Forelimb muscle (tissue), 1 donor: ENCODE measurements at places on chromosomes 16 and 17. TPM values are rescaled to one million over a fixed set of nuclear protein-coding genes. Genes with fewer than 3 reads are reported as not detected.

- DNase-seq = no peak
Measured at GRCh38 chr16:19223235-19224170, 55.5 kb downstream of the SYT17 start.

DNA sequence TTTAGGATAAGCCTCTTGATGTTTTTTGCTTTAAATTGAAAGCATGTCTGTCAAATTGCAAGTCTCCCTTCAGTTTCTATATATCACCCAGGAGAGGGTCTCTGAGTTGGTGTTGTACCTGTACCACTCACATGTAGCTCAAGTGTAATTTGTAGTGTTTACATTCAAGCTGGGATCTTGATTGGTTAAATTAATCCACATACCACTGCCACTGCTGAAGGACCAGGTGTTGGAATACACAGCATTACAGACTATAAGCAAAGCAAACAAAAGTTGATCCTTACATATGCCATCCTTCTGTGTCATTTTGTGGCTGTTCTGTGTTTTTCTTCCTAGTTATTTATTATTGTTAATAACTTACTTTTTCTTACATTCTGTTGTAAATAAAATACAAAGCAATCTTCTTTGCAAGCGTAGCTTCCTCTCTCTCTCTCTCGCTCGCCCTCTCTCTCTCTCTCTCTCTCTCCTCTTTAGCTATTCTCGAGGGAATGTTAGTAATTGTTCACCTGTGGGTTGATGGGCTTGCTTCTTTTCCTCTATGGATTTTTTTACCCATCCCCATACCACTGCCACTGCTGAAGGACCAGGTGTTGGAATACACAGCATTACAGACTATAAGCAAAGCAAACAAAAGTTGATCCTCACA is 20.8 kb upstream of the NOL11 start:
- DNase-seq = no peak

- no peak for DNase-seq
Measured at GRCh38 chr16:88712362-88712979, 6.2 kb downstream of the CTU2 start.

DNA sequence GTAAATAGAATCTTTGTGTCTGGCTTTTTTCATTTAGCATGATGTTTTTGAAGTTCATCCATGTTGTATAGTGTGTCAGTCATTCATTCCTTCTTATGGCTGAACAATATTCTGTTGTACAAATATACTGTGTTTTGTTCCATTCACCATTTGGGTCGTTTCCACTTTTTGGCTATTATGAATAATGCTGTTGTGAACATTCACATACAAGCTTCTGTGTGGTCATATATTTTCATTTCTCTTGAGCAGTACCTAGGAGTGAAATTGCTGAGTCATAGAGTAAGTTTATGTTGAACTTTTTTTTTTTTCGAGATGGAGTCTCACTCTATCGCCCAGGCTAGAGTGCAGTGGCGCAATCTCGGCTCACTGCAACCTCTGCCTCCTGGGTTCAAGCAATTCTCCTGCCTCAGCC is 32.3 kb upstream of the TAOK1 start:
- no peak for DNase-seq

RASL10B gene
- 3.1 TPM for polyA plus RNA-seq

- DNase-seq = no peak
Measured at GRCh38 chr17:66190738-66191592, 968 bp downstream of the CEP112 start.

- DNase-seq = no peak
Measured at GRCh38 chr17:50330151-50330775, 15.7 kb upstream of the XYLT2 start.

DNA sequence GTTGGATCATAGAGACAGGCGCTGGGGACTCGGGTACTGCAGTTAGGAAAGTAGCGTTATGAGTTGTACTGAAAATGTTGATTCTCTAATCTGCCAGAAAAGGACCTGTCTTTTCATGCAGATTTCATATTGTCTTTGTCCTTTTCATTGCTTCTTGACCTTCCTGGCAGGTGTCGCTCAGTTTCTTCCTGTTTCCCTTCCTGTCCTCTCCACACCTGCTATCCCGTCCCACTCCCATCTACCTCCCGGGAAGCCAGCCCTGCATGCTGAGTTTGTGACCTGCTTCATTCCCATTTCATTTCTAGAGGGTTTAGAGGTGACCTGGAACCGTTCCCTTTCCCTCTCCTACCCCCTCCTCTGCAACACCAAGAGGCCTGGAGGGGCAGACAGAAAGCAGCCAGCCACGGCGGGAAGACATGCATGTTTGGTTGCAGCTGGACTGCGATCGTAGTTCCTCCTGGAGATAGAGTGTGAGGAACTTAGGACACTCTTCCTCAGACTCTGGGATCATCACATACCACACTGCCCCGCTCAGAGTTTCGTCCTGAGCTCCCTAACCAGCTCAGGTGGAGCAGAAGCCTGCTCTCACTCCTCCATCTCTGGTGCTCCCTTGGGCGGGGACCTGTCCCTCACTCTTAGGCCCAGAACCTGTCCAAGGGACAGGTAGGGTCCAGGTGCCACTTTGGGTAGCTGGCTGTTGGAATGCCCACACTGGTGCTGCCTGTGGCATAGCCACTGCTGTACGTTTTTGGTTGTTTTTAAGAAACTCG is 23.9 kb upstream of the ARHGAP23 start:
- DNase-seq = no peak

DNA sequence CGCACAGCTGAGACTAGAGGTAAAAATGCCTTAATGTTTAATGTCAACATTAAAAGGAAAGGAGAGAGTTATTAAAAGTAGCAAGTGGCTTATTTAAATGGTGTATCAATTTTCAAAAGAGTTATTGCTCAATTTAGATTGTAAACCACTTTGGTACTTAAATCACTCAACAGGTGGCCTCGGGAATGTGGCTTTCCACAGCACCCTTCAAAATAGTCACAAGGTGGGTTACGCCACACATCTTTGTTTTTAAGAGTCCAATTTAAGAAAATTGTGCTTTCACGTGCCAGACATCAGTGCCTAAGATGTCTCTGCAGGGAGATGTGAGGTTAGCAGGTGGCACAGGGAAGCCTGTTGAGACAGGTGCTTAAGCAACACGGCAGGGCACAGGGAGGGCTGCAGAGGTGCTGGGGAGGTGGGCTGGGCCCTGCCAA is 27.5 kb upstream of the ADCY7 start:
- DNase-seq = no peak

DNA sequence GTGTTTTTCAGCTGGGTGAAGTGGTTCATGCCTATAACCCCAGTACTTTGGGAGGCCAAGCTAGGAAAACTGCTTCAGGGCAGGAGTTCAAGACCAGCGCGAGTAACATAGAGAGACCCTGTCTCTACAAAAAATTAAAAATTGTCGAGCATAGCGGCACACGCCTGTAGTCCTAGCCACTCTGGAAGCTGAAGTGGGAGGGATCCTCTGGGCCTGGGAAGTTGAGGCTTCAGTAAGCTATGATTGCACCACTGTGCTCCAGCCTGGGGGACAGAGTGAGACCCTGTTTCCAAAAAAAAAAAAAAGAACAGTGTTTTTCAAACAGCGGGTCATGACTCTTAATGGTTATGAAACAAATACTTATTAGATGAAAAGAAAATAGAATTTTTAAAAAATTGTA is 2.3 kb upstream of the CYTH1 start:
- DNase-seq = no peak

CES5A gene
- not detected for polyA plus RNA-seq

- DNase-seq = no peak
Measured at GRCh38 chr17:16419074-16419928, 3.9 kb downstream of the TRPV2 start.

SRCIN1 gene
- 0.96 TPM for polyA plus RNA-seq

GRCh38 chr16:2985462-2985861 is 5.2 kb upstream of the PKMYT1 start:
- DNase-seq = no peak

CLEC18A gene
- polyA plus RNA-seq = 0.46 TPM

DNA sequence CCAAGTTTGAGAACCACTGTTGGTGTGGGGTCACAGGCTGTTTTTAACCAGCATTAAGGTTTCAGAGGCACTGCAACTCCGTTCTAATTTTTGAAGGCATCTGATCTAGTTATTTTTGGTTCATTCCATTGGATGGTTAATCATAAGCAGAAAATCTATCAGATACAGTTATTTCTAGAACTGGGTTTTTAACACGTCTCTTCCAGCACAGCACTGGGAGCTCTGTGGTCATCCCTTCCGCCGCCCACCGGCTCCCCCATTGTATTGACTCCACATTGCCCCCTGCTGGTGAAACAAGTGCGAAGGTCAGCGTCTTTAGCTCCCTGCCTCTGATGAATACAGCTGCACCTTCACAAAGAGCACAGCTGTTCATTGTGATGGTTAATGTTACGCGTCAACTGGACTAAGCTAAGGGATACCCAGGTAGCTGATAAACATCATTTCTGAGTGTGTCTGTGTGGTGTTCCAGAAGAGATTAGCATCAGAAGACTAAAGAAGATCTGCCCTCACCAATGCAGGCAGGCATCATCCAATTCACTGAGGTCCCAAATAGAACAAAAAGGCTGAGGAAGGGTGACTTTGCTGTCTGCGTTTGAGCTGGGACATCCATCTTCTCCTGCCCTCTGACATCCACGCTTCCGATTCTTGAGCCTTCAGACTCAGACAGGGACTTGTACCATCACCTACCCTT is 8.5 kb downstream of the CCL18 start:
- DNase-seq = no peak

DNA sequence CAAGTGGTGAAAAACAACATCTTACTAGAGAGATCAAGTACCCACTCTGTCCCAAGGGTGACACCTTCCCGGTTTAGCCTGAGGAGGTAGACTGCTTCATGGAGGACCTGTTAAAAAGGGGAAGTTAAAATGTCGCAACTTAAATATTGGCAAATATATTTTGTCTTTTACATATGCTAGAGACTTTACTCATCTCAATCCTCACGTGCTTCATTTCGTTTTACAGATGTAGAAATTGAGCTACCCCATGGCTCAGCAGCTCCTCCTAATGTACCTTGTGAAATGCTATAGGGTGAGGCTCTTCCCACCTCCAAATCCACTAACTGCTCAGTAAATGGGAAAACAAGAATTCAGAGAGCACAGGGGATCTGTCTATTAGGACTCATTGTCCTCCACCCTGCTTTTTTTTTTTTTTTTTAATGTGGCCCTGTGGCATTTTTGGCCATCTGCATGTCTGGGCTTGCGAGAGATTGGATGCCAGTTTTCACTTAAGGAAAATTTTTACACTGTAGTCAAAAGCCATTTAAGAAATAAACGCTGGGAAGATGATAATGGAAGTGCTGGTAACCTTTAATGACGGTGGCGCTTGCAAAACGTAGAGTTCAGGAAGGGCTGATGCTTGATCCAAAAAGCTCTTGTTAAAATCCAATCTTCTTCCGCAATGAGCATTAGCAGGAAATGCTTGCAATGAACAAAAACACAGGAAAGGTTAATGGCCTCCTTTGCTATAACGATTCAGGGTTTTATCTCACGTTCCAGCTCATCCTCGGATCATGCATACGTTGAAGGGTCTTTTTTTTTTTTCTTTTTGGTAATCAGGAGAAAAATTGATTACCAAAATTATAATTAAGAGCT is 39.8 kb downstream of the HSBP1 start:
- DNase-seq = no peak

DNA sequence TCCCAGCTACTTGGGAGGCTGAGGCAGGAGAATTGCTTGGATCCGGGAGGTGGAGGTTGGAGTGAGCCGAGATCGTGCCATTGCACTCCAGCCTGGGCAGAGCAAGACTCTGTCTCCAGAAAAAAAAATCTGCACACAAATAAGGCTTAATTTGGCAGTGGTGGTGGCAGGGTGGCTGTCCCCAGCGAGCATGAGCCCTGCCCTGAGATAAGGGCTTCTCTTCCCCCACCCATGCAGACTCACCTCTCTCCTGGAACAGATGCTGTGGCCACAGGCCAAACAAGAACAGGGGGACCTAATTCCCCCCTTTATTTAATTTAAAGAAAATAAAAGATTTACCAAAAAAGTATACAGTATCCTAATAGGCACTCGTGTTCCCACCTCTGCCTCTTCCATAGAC is 157.2 kb downstream of the RAB11FIP4 start:
- no peak for DNase-seq

ASPSCR1 gene
- 22.2 TPM for polyA plus RNA-seq

NPIPB9 gene
- 0.86 TPM for polyA plus RNA-seq

USP36 gene
- 26.1 TPM for polyA plus RNA-seq
